ENCODE measurements at places on chromosomes 2 and 18. TPM values are rescaled to one million over a fixed set of nuclear protein-coding genes. Genes with fewer than 3 reads are reported as not detected.
A peak's percentile ranks its signal among the peaks of the same experiment; 100 is the strongest.

DNA sequence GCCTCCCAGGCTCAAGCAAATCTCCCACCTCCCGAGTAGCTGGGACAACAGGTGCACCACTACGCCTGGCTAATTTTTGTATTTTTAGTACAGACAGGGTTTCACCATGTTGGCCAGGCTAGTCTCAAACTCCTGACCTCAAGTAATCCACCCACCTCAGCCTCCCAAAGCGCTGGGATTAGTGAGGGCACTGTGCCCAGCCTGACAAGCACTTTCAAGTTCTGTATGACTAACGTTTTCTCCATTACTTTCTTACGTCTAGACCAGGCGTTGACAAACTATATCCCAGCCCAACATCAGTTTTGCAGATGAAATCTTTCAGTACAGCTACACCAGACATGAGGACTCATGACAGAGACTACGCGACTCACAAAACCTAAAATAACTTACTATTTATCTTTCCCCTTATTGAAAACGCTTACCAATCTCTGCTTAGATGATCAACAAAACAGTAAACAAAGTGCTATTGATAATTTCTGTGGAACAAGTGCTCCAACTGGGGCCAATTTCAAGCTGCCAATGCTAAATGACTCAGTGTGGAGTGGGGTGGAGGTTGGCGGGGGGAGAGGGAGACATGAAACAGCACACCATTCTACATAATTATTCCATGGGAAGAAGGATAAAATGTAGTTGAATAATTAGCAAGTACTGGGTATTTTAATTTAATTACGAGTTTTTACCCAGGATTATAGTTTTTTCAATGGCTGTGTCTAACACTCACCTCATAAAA, 59.1 kb downstream of the SAP130 start:
- no peaks in the 10 kb centered on the region for H3K27me3 ChIP-seq
- H3K4me3 ChIP-seq, result no peak overlapping the region
- no peaks in the 10 kb centered on the region for H3K4me1 ChIP-seq
- no peak overlapping the region for H3K27ac ChIP-seq
- peaks cover 57% of the 10 kb centered on the region for H3K36me3 ChIP-seq
- DNase-seq, result no peak

DNA sequence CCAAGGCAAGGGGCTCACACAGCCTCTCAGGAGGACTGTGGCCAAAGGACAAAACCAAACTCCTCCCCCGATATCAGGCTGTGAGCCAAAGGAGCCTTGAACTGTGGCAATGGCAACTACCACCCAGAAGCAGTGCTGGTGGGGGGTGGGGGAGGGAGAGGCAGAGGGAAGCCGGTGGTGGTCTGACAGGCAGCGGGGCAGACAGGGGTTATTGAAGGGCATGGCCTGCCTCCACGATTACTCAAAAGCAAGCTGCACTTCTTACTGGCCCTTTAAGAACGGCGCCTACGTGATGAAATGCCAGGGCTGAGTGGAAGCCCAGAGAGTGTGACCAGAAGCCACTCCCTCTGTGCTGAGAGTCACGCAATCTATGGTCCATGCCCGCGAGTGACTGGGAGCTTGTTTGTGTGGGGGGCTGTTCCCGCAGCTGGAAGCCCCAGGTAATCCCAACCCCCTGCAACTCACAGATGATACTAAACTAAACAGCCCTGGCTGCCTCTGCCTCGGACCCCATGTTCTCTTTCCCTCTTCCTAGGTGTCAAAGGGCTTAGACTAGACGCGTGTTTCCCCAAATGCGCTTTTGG, 128.2 kb upstream of the CXCR4 start:
- peak overlapping the region; percentile 76 for H3K27ac ChIP-seq
- H3K27me3 ChIP-seq, result no peaks in the 10 kb centered on the region
- DNase-seq, result no peak
- peak overlapping the region; percentile 35 for H3K4me3 ChIP-seq
- H3K4me1 ChIP-seq, result peaks cover 65% of the 10 kb centered on the region

- peaks cover 33% of the 10 kb centered on the region for H3K36me3 ChIP-seq
- no peak for DNase-seq
- no peak overlapping the region for H3K27ac ChIP-seq
- H3K4me3 ChIP-seq, result no peak overlapping the region
- H3K27me3 ChIP-seq, result no peaks in the 10 kb centered on the region
These were observed 4.0 kb downstream of the RALB start for GRCh38 chr2:120256651-120257000.

Gene ALPP
- total RNA-seq, result not detected

GRCh38 chr2:131493199-131493968, 1.2 kb upstream of the MZT2A start:
- no peaks in the 10 kb centered on the region for H3K27me3 ChIP-seq
- peaks cover 36% of the 10 kb centered on the region for H3K4me1 ChIP-seq
- peak overlapping the region; percentile 88 for H3K27ac ChIP-seq
- peak overlapping the region; percentile 97 for H3K4me3 ChIP-seq

DNA sequence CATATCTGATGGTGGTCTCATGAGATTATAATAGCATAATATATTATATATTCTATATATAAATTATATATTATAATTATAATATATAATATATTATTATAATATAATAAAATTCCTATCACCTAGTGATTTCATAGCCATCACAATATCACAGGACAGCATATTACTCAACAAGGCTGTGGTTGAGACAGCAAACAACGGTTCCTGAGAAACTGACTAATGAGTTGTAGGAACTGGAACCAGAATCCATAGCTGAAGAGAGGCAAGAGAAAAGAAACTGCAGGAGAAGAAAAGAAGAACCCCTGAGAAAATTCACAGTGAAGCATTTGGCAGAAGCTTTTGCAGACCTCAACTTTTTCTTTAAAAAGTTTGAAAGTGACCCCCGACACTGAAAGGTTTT, 84.0 kb downstream of the BCL2L11 start:
- DNase-seq, result no peak
- no peak overlapping the region for H3K4me3 ChIP-seq
- H3K27ac ChIP-seq, result no peak overlapping the region
- H3K36me3 ChIP-seq, result no peaks in the 10 kb centered on the region
- H3K4me1 ChIP-seq, result peaks cover 42% of the 10 kb centered on the region

Gene RANBP2
- 66.7 TPM for total RNA-seq

Gene HTR2B
- not detected for total RNA-seq

GRCh38 chr18:33960417-33960816, 264.3 kb downstream of the NOL4 start:
- no peak overlapping the region for H3K4me3 ChIP-seq
- no peaks in the 10 kb centered on the region for H3K27me3 ChIP-seq
- DNase-seq, result no peak

Gene PLB1
- 0.05 TPM for total RNA-seq

GRCh38 chr2:42385225-42385624, 24.2 kb upstream of the COX7A2L start:
- H3K27me3 ChIP-seq, result peaks cover 6% of the 10 kb centered on the region
- no peaks in the 10 kb centered on the region for H3K36me3 ChIP-seq

GRCh38 chr2:46361920-46362666, 64.9 kb downstream of the EPAS1 start:
- H3K36me3 ChIP-seq, result no peaks in the 10 kb centered on the region
- H3K4me3 ChIP-seq, result no peak overlapping the region
- H3K4me1 ChIP-seq, result no peaks in the 10 kb centered on the region
- H3K27ac ChIP-seq, result no peak overlapping the region
- no peaks in the 10 kb centered on the region for H3K27me3 ChIP-seq

Gene ABCG8
- total RNA-seq, result not detected

- no peak overlapping the region for H3K27ac ChIP-seq
- no peaks in the 10 kb centered on the region for H3K4me1 ChIP-seq
- H3K27me3 ChIP-seq, result no peaks in the 10 kb centered on the region
- DNase-seq, result no peak
These were observed 48.8 kb upstream of the PPP1CB start for GRCh38 chr2:28702878-28703277.

DNA sequence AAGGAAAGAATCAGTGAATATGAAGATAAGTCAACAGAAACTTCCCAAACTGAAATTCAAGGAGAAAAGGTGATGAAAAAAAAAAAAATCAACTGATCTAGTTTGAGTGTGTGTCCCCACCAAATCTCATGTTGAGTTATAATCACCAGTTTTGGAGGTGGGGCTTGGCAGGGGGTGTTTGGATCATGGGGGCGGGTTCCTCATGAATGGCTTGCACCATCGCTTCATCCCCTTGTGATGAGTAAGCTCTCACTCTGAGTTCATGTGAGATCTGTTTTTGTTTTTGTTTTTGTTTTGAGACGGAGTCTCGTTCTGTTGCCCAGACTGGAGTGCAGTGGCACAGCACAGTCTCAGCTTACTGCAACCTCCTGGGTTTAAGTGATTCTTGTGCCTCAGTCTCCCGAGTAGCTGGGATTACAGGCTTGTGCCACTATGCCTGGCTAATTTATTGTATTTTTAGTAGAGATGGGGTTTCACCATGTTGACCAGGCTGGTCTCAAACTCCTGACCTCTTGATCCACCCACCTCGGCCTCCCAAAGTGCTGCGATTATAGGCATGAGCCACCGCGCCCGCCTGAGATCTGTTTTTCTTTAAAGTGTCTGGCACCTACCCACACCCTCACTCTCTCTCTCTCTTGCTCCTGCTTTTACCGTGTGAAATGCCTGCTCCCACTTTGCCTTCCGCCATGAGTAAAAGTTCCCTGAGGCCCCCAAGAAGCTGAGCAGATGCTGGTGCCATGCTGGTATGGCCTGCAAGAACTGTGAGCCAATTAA, 4.0 kb upstream of the SLC66A2 start:
- H3K27ac ChIP-seq, result no peak overlapping the region
- no peaks in the 10 kb centered on the region for H3K36me3 ChIP-seq
- H3K4me3 ChIP-seq, result no peak overlapping the region
- DNase-seq, result no peak
- no peaks in the 10 kb centered on the region for H3K27me3 ChIP-seq
- peaks cover 10% of the 10 kb centered on the region for H3K4me1 ChIP-seq

- H3K4me3 ChIP-seq, result no peak overlapping the region
- DNase-seq, result no peak
- H3K36me3 ChIP-seq, result no peaks in the 10 kb centered on the region
- H3K27ac ChIP-seq, result no peak overlapping the region
- H3K4me1 ChIP-seq, result no peaks in the 10 kb centered on the region
- peaks cover 16% of the 10 kb centered on the region for H3K27me3 ChIP-seq
These were observed 200.6 kb downstream of the NAPG start for GRCh38 chr18:10726198-10727068.

- peaks cover 11% of the 10 kb centered on the region for H3K27me3 ChIP-seq
- no peaks in the 10 kb centered on the region for H3K36me3 ChIP-seq
- DNase-seq, result no peak
- no peaks in the 10 kb centered on the region for H3K4me1 ChIP-seq
- H3K4me3 ChIP-seq, result no peak overlapping the region
These were observed 222.2 kb downstream of the C1D start for GRCh38 chr2:67840460-67841068.

Gene HOXD4
- not detected for total RNA-seq

DNA sequence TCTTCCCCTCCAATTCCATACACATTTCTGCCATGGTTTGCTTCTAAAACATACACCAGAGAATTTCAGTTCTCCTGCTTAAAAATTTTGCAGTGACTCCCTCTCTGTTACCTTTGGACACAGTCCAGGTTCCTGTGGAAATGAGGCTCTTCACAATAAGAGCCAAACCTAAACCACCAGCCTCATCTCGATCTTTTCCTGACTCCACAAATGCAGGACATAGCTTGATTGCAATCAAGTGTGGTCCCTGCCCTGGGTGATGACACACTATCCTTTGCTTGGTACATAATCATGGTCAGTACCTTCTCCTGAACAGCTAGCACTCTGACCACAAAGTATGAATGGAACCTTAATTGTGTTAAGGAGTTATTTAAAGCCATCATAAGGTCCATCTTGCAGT, 134.9 kb upstream of the CHAC2 start:
- H3K4me1 ChIP-seq, result no peaks in the 10 kb centered on the region
- no peaks in the 10 kb centered on the region for H3K36me3 ChIP-seq
- H3K4me3 ChIP-seq, result no peak overlapping the region
- peaks cover 2% of the 10 kb centered on the region for H3K27me3 ChIP-seq
- no peak overlapping the region for H3K27ac ChIP-seq

Gene KLF7
- 35.8 TPM for total RNA-seq

DNA sequence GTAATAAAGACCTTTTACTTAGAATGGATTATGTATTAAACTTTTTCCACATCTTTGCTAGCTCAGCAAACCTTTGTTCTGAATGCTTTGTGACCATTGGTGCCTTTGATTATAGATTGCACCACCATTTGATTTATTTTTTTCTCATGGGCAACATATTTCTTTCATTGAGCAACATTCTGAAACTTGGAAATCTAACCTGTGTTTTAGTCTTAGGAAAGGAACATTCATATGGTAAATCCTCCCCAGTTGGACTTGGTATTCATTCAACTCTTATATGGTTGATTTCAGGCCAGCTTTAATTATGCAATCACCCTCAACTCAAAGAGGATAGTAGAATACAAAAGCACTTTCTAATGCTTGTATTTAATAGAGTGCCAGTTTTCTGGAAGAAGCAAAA, 1077.9 kb upstream of the ZEB2 start:
- DNase-seq, result no peak
- no peak overlapping the region for H3K27ac ChIP-seq
- H3K36me3 ChIP-seq, result no peaks in the 10 kb centered on the region
- no peak overlapping the region for H3K4me3 ChIP-seq
- no peaks in the 10 kb centered on the region for H3K27me3 ChIP-seq

- no peaks in the 10 kb centered on the region for H3K4me1 ChIP-seq
- H3K27ac ChIP-seq, result no peak overlapping the region
- H3K27me3 ChIP-seq, result no peaks in the 10 kb centered on the region
- no peak overlapping the region for H3K4me3 ChIP-seq
These were observed 65.9 kb downstream of the NBEAL1 start for GRCh38 chr2:203080447-203081045.

Gene ALPI
- not detected for total RNA-seq

Gene RIF1
- total RNA-seq, result 51.1 TPM

GRCh38 chr2:102940684-102941083, 178.9 kb downstream of the TMEM182 start:
- H3K27ac ChIP-seq, result no peak overlapping the region
- no peaks in the 10 kb centered on the region for H3K27me3 ChIP-seq
- H3K36me3 ChIP-seq, result no peaks in the 10 kb centered on the region

DNA sequence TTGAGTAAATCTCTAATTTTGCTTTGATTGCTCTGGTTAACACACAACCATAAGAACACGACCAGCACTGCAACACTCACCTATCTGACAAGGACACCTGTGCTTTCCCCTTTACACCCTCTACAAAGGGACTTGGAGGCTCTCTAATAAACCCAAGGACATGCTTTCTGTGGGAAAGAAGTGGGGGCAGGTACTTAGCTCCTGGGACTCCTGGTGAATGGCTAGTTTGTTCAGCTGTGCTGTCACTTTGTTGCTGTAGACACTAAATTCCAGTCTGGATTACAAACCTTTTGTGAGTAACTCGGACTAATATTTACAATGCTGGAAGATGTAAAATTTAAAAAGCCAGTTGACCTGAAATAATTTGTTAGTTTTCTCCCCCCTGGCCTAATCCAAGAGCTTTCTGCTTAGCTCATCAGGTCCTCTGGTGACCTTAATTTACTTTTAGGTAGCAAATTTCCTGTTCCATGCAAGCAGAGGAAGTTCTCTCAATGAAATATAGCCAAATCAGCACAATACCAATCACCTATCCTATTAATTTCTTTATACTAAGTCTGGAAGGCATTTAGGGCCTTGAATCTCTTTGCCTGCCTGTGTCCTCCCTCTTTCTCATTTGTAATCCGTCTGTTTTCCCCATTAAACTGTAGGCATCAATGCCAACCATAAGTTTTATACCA, 67.5 kb downstream of the PLCL1 start:
- H3K4me3 ChIP-seq, result no peak overlapping the region
- H3K27ac ChIP-seq, result no peak overlapping the region
- H3K36me3 ChIP-seq, result no peaks in the 10 kb centered on the region
- no peaks in the 10 kb centered on the region for H3K27me3 ChIP-seq
- no peaks in the 10 kb centered on the region for H3K4me1 ChIP-seq
- no peak for DNase-seq

GRCh38 chr18:24601585-24601984, 141.1 kb downstream of the HRH4 start:
- H3K27ac ChIP-seq, result no peak overlapping the region
- no peaks in the 10 kb centered on the region for H3K36me3 ChIP-seq
- H3K4me1 ChIP-seq, result no peaks in the 10 kb centered on the region
- no peak for DNase-seq

Gene RUFY4
- 0.53 TPM for total RNA-seq

Data from activated B cell treated with CpG ODN at 0.5 μM for 24 hours (primary cell).